ENCODE measurements at places on chromosomes 5 and 9.

- DNase-seq = no peak
Measured at GRCh38 chr9:132268725-132269352, 85.9 kb downstream of the SETX start.

- DNase-seq = no peak
Measured at GRCh38 chr9:132231019-132231701, 69.3 kb downstream of the NTNG2 start.

DNA sequence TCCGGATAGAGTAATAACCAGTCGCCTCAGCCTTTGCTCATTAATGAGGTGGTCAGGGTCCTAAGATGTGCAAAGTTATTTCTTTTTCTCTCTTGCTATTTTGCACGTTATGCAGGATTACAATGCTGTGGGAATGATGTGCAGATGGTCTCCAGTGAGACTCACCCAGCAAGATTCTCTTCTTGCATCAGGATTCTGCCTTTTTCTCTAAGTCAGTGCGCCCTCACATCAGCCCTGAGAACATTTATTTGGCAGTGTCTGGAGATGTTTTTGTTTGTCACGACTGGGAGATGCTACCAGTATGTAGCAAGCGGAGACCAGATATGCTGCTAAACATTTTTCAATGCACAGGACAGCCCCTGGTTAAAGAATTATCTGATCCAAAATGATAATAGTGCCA, 280.3 kb upstream of the WWC1 start:
- no peak for DNase-seq

- no peak for DNase-seq
Measured at GRCh38 chr5:91635950-91636734, 253.0 kb upstream of the ARRDC3 start.

- no peak for DNase-seq
Measured at GRCh38 chr5:106269252-106269843, 1401.4 kb downstream of the EFNA5 start.

DNA sequence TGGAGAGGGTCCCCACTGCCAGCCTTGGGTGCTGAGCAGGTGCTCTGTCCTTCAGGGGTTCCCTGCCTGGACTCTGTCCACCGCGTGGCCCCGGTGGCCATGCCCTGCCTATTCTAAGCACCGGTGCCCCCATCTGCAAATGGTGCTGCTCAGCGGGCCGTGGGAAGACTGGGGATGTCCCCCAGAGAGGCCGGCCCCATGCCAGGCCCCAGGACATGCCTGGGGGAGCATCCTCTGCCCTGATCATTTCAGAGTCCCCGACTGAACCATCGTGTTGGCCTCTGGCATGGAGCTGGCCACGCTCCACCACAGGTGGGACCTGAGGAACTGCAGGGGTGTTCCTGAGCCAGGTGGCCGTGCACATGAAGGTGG, 64.7 kb downstream of the RXRA start:
- DNase-seq = no peak

- no peak for DNase-seq
Measured at GRCh38 chr9:90642570-90643539, at the start of gene DIRAS2. Gene DIRAS2 (minus strand): TSS chr9:90642824. CDS start chr9:90613827, 28,997 bp downstream.
